ENCODE measurements at places on chromosomes 6 and 20.
A peak's percentile ranks its signal among the peaks of the same experiment; 100 is the strongest.

DNA sequence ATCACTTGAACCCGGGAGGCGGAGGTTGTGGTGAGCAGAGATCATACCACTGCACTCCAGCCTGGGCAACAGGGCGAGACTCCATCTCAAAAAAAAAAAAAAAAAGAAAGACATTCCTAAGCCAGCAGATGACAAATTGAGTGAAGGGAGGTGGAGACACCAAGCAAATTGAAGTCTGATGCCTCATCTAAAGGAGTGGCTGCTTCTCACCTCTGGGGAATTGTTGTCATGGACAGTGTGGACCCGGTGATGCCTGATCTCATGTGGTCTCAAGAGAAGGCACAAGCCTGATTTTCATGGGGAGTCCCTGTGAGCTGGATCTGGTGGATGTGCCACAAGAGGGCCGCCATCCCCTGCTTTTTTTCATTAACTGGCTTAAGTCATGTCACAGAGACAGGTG is 272.0 kb downstream of the ZNF217 start:
- DNase-seq, result no peak

- DNase-seq, result peak; percentile 18
Measured at GRCh38 chr20:44598423-44599305, 16.3 kb downstream of the PKIG start.

- DNase-seq, result no peak
Measured at GRCh38 chr6:117480651-117481050, 1.8 kb upstream of the DCBLD1 start.

DNA sequence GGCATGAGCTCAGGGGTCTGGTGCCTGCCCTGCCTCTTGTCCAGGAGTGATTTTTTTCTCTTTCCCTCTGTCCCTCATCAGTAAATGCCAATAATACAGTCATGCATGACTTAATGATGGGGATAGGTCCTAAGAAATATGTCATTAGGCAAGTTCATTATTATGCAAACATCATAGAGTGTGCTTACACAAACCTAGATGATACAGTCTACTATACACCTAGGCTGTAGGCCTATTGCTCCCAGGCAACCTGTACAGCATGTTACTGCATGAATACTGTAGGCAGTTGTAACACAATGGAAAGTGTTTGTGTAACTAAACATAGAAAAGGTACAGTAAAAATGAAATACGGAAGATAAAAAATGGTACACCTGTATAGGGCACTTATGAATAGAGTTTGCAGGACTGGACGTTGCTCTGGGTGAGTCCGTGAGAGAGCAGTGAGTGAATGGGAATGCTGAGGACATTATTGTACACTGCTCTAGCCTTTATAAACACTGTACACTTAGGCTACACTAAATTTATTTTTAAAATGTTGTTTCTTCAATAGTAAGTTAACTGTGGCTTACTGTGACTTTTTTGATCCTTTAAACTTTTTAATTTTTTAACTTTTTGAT is 22.1 kb downstream of the PBOV1 start:
- DNase-seq, result no peak

GRCh38 chr20:38001173-38001875 is 31.9 kb downstream of the TTI1 start:
- DNase-seq, result peak; percentile 87

- DNase-seq, result peak; percentile 65
Measured at GRCh38 chr20:36574366-36575135, 1.2 kb downstream of the TGIF2 start.

- DNase-seq, result peak; percentile 63
Measured at GRCh38 chr6:6972456-6972855, 135.3 kb upstream of the RREB1 start.

DNA sequence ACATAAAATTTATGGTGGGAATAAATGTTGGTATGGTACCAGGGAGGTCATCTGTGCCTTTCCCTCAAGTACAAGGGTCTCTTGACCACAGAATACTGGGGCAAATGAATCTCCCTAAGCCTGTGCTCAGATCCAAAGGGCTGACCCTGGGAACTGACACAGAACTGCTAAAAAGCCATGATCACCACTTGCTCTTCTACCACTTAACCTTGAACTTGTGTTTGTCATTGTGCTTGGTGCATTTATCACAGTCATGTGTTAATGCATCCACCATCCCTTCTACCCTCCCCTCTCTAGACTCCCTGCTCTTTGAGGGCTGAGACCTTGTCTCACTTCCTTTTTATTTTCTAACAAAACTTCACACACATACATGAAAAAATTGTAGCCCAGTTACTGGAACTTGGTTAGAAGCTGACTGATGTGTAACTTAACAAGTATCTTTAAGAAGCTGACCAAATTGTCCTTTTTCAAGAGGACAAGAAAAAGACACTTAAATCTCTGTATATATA is 46.1 kb upstream of the PBOV1 start:
- no peak for DNase-seq

Data from iris pigment epithelial cell (primary cell).